ENCODE measurements at places on chromosomes 7 and 10.

DNA sequence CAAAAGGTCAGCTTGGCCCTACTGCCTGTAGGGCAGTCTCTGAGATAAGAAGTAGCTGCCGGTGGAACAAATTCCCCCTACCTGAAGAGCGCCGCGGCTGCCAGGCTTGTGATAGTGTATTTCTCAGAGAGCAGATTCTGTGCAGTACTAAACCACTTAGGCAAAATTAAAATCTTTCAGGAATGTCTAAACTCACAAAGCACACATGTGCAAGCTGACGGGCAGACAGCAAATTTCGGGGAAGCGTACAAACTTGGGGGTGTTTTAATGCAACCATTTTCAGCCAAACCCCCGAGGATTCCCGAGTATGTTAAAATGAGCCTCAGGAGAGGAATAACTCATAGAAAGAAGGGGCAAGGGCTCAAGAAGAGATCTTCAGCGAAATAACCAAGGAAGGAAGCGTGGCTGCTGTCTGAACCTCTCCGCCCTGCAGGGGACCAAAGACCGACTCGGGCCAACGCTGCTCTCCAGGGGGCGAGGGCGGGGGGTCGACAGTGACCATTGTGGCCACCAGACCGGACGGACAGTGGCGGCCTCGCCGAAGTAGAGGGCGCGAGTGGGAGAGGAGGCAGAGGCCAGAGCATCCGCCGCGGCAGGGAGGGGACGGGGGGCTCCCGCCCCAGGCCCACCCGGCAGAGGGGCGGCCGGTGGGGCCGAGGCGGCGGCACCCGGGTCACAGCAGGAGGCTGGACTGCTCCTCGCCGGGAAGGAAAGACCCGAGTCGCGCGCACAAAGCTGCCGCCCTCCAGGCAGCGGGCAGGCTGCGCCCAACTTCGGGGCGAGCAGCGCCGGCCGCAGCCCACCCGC is 819 bp downstream of the HYCC1 start:
- DNase-seq, result peak; percentile 18

- DNase-seq, result peak; percentile 90
Observed at GRCh38 chr7:32957326-32958045, at the start of gene FKBP9. Gene FKBP9 (plus strand): TSS chr7:32957440. CDS start chr7:32957574, 134 bp downstream.

- no peak for DNase-seq
Observed at GRCh38 chr7:69746383-69746782, 148.1 kb downstream of the AUTS2 start.

GRCh38 chr10:29386342-29386999 is 97.6 kb downstream of the LYZL1 start:
- DNase-seq, result peak; percentile 41

GRCh38 chr7:13743226-13743625 is 246.2 kb downstream of the ETV1 start:
- DNase-seq, result no peak

DNA sequence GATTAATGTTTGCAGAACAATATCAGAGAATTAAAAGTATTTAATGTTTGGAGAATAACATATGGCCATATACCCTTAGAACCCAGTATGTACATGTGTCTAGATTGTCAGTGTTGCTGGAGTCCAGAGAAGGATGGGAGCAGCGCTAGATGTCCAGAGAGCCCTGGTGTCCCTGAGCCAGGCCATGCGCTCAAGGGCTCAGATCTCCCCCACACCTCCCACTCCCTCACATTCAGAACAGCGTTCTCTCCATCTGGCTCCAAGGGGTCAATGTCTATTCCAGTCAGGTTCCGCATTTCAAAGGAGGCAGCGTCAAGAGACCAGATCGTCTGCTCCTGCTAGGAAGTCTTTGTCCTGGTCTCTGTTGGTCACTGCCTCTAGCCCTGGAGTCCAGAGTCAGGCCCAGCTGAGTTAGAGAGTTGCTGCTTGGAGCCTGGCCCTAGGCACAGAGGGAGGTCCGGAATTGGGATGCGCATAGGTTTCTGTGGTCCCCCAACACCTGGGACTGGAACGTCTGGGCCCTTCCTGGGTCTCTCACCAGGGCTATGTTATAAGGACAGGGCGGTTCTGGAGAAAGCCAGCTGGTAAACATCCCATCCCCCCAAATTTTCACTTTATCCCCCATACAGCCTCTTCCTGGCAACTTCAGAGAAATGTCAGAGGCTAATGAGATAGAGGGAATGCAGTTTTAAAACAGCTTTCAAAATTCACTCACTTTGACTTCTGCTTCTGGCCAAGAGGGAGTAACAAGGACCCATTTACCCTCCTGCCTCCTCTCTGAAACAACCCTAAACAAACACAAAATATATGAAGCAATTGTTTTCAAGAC is 6.5 kb upstream of the WDR86 start:
- peak; percentile 8 for DNase-seq

DNA sequence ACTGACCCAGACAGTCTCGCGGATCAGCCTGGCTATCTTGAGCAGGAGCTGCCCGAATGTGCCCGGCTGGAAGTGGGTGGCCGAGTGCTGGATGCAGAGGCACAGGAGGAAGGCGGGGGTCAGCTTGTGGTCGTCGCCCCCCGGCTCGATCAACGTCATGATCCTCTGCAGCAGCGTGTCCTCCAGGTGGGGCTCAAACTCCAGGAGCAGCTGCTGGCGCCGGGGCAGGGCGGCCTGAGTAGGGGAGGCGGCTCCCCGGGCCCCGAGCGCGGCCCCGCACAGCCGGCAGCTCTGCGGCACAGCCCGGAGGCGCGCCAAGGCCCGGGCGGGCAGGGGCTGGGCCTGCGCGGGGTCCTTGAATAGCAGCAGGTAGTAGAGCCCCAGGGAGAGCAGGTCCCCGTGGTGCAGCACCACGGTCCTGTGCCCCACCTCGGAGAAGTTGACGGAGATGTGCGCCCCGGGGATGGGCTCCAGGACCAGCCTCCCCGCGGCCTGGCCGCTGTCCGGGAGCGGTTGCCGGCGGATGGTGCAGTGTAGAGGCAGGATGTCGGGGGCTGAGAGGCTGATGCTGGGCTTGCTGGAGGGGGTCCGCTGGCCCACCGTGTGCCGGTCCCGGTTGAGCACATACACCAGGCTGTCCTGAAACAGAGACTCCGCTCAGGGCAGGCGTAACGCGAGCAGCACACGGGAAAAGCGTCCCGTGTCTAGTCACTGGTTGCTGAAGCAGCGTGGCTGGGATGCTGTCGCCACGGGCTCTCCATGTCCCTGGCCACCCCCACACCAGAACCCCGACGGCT is 27.0 kb downstream of the PAPOLB start:
- DNase-seq, result no peak

GRCh38 chr10:121608469-121609190 is 10.4 kb upstream of the FGFR2 start:
- DNase-seq, result peak; percentile 28

DNA sequence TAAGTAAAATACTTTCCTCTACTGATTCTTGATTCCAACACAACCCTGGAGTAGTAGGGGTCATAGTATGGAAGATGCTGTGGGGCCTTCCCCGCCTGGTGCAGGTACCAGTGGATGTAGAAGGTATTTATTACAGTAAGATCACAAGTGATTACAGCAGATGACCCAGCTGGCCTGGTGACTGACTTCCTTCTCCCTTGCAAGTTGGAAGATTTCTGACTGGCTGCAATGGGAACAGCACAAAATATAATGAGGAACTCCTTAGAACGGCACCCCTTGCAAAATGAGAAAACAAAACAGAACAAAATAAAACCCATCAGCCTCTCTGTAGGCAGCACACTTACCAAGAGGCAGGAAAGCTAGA is 61.7 kb upstream of the TARP start:
- peak; percentile 84 for DNase-seq

- no peak for DNase-seq
Observed at GRCh38 chr7:81433206-81433605, 336.6 kb downstream of the HGF start.

- peak; percentile 39 for DNase-seq
Observed at GRCh38 chr7:116511552-116512519, 12.3 kb downstream of the CAV2 start.

All from suppressor macrophage treated with lipopolysaccharide for 4 hours (primary cell).